ENCODE measurements at places on chromosomes 11 and 22. TPM values are rescaled to one million over a fixed set of nuclear protein-coding genes. Genes with fewer than 3 reads are reported as not detected.

DNA sequence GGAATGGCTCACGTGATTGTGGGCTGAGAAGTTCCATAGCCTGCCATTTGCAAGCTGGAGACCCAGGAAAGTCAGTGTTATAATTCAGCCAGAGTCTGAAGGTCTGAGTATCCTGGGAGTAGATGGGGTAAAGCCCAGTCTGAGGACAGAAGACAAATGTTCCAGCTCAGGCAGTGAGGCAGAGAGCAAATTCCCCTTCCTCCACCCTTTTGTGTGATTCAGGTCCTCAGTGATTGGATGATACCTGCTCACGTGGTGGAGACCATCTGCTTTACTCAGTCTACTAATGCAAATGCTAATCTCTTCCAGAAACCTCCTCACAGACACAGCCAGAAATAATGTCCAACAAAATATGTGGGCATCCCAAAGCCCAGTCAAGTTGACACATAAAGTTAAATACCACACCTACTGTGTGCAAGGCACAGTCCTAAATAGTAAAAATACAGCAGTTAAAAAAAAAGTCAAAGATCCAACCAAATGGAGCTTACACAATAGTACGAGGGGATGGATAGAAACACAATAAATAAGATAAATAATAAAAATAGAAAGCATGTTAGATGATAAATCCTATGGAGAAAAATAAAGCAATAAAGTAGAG lies 13.2 kb upstream of the APOL6 start:
- peaks cover 2% of the 10 kb centered on the region for H3K27me3 ChIP-seq
- H3K4me1 ChIP-seq: no peaks in the 10 kb centered on the region
- H3K4me3 ChIP-seq: no peak overlapping the region
- H3K27ac ChIP-seq: no peak overlapping the region

The SEPTIN3 gene
- polyA plus RNA-seq: 0.08 TPM

GRCh38 chr11:76410851-76411357 lies 29.8 kb downstream of the GVQW3 start:
- no peak overlapping the region for H3K4me3 ChIP-seq
- peaks cover 4% of the 10 kb centered on the region for H3K4me1 ChIP-seq
- DNase-seq: no peak
- no peaks in the 10 kb centered on the region for H3K36me3 ChIP-seq
- H3K27me3 ChIP-seq: peaks cover 8% of the 10 kb centered on the region
- no peak overlapping the region for H3K27ac ChIP-seq

- no peak overlapping the region for H3K4me3 ChIP-seq
- no peaks in the 10 kb centered on the region for H3K36me3 ChIP-seq
- peak; percentile 67 for DNase-seq
- H3K4me1 ChIP-seq: peaks cover 4% of the 10 kb centered on the region
Observed at GRCh38 chr11:122486793-122487495, 168.6 kb upstream of the UBASH3B start.

GRCh38 chr11:36300650-36301049 lies 4.6 kb downstream of the PRR5L start:
- peaks cover 2% of the 10 kb centered on the region for H3K27me3 ChIP-seq
- H3K4me1 ChIP-seq: no peaks in the 10 kb centered on the region
- DNase-seq: peak; percentile 25
- no peaks in the 10 kb centered on the region for H3K36me3 ChIP-seq
- H3K4me3 ChIP-seq: no peak overlapping the region
- H3K27ac ChIP-seq: no peak overlapping the region

The XKR3 gene
- polyA plus RNA-seq: not detected

The APOL6 gene
- polyA plus RNA-seq: 0.33 TPM

- H3K36me3 ChIP-seq: no peaks in the 10 kb centered on the region
- peaks cover 6% of the 10 kb centered on the region for H3K4me1 ChIP-seq
- DNase-seq: peak; percentile 78
- H3K27me3 ChIP-seq: peaks cover 37% of the 10 kb centered on the region
Observed at GRCh38 chr11:7571640-7572000, 57.8 kb downstream of the PPFIBP2 start.

The LRRC10B gene
- not detected for polyA plus RNA-seq

- no peak for DNase-seq
- H3K27ac ChIP-seq: no peak overlapping the region
- no peak overlapping the region for H3K4me3 ChIP-seq
- H3K4me1 ChIP-seq: no peaks in the 10 kb centered on the region
- no peaks in the 10 kb centered on the region for H3K36me3 ChIP-seq
Observed at GRCh38 chr11:70834984-70835560, 417.3 kb downstream of the SHANK2 start.

The SNX15 gene
- 15.5 TPM for polyA plus RNA-seq

DNA sequence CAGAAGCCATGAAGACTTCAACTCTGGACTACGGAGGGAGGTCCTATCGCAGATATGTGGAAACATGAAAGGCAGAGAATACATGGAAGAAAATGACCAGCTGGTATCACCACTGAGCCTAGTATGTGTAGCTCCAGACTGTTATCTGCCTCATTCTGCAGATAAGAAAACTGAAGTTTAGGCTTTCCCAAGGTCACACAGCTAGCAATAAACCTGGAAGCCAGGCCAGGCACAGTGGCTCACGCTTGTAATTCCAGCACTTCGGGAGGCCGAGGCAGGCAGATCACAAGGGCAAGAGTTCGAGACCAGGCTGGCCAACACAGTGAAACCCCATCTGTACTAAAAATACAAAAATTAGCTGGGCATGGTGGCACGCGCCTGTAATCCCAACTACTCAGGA lies 15.6 kb upstream of the VWCE start:
- no peaks in the 10 kb centered on the region for H3K4me1 ChIP-seq
- no peaks in the 10 kb centered on the region for H3K27me3 ChIP-seq
- no peak overlapping the region for H3K27ac ChIP-seq
- H3K36me3 ChIP-seq: peaks cover 46% of the 10 kb centered on the region
- H3K4me3 ChIP-seq: no peak overlapping the region

- no peak overlapping the region for H3K4me3 ChIP-seq
- no peaks in the 10 kb centered on the region for H3K4me1 ChIP-seq
- no peak for DNase-seq
- no peaks in the 10 kb centered on the region for H3K27me3 ChIP-seq
Observed at GRCh38 chr11:61139387-61139786, 21.8 kb downstream of the VPS37C start.

DNA sequence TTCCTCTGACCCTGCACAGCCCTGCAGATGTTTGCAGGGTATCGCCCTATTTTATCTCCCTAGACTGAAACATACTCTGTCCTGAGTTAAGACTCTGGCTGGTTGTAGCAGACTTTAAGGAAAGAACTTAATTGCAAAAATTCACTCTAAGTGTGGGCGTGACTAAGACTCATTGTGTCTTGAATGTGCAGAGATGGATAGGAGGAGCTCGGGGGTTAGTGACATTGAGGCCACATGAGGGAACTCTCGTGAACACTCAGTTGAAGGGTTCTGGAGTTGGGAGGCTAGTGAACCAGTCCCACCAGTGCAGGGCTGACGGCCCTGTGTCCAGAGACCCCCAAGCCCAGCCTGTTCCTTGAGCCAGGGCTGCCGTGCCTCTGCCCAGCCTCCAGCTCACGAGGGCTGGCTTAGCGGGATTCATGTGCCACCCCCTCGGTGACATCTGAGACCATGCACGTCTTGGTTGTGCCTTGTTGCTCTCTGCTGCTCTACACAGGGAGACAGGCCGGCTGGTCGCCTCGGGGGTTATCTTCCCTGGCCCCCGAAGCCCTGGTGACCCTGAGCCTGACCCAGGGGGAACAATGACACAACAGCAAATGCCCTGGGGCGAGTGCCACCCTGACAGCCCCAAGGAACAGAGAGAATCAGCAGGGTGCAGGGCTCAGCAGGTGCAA lies 11.4 kb upstream of the TBX1 start:
- H3K27me3 ChIP-seq: peaks cover 2% of the 10 kb centered on the region
- H3K4me1 ChIP-seq: peaks cover 9% of the 10 kb centered on the region
- H3K4me3 ChIP-seq: no peak overlapping the region

- no peaks in the 10 kb centered on the region for H3K36me3 ChIP-seq
- H3K4me3 ChIP-seq: no peak overlapping the region
- H3K27ac ChIP-seq: peak overlapping the region; percentile 65
- H3K4me1 ChIP-seq: peaks cover 30% of the 10 kb centered on the region
- no peaks in the 10 kb centered on the region for H3K27me3 ChIP-seq
- peak; percentile 80 for DNase-seq
Observed at GRCh38 chr11:117819096-117820040, 5.2 kb downstream of the FXYD2 start.

The CHADL gene
- polyA plus RNA-seq: 2.1 TPM

The GNAZ gene
- polyA plus RNA-seq: 0.45 TPM

GRCh38 chr11:126969865-126970479 lies 30.6 kb downstream of the KIRREL3 start:
- no peak for DNase-seq
- H3K4me3 ChIP-seq: no peak overlapping the region
- no peaks in the 10 kb centered on the region for H3K27me3 ChIP-seq

- H3K4me3 ChIP-seq: no peak overlapping the region
- H3K27ac ChIP-seq: no peak overlapping the region
- H3K36me3 ChIP-seq: peaks cover 8% of the 10 kb centered on the region
- H3K4me1 ChIP-seq: peaks cover 14% of the 10 kb centered on the region
- H3K27me3 ChIP-seq: no peaks in the 10 kb centered on the region
- DNase-seq: no peak
Observed at GRCh38 chr11:45209000-45209879, 62.8 kb downstream of the PRDM11 start.

- H3K36me3 ChIP-seq: no peaks in the 10 kb centered on the region
- H3K27ac ChIP-seq: no peak overlapping the region
- H3K4me1 ChIP-seq: peaks cover 29% of the 10 kb centered on the region
- DNase-seq: no peak
Observed at GRCh38 chr22:23243006-23243573, 62.8 kb downstream of the BCR start.

The PDGFB gene
- 179 TPM for polyA plus RNA-seq

DNA sequence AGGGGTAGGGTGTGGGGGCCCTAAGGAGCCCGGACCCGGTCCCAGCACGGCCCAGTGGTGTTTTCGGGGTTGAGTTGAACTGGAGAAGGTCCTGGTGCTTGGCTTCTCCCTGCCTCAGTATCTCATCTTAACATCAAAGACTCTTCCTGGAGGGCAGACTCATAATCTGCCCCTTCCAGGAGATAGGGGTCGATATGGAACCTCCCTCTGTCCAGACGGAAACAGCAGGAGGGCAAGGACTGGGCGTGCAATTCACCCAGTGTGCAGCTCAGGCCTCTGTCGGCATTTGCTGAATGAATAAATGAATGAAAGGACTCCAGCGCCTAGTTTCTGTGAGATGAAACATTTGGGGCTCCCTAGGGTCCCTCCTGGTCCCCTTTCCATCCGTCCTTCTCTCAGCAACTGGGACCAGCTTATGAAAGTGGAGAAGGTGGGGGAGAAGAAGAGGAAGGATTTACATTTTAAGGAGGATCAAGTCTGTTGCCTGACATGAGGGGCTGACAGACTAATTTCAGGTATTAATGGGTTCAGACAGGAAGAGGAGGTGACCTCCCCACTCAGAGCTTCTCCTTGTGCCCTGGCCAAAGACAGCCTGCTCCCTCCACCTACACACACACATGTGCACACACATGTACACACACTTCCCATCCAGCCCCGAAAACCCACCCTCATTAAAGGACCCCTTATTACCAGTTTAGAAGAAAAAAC lies 1.1 kb upstream of the SHISA8 start:
- peaks cover 11% of the 10 kb centered on the region for H3K4me1 ChIP-seq
- no peak for DNase-seq
- no peak overlapping the region for H3K4me3 ChIP-seq
- no peaks in the 10 kb centered on the region for H3K36me3 ChIP-seq

The BAIAP2L2 gene
- polyA plus RNA-seq: 0.43 TPM

DNA sequence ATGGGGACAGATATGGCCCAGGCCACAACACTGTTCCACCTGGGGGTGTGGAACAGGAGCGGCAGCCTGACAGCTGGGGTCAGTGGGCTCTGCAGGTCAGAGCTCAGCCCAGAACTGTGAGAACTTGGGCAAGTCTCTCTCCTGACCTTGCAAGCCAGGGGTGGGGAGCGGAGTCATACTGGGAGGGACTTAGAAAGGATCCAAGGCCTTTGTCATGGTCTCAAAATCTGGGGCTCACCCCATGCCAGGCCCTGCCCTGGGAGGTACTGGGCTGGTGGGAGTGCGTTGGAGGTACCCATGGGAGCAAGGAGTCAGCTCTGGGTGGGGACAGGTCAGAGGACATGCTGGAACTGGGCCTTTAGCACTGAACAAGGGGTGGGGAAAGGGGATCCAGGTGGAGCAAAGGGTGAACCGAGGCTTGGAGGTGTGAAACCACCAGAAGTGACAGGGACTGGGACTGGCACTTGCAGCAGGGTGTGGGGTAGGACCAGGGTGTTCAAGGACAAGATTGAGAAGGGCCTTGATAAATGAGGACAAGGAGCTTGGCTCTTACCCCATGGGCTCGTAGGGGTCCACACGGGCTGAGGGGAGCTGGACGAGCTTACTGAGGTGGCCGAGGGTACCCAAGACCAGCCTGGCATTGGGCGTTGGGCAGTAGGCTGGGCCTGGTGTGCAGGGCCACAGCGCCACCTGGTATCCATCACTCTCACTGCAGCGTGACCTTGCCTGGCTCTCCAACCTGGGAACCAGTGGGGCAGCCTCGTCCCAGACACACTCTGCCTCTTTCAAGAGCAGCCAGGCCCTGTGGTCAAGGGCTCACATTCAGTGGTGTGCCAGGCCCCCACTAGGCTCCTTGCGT lies 7.4 kb upstream of the PMM1 start:
- DNase-seq: peak; percentile 48
- peaks cover 3% of the 10 kb centered on the region for H3K36me3 ChIP-seq
- H3K27ac ChIP-seq: no peak overlapping the region
- peaks cover 15% of the 10 kb centered on the region for H3K4me1 ChIP-seq

- H3K36me3 ChIP-seq: no peaks in the 10 kb centered on the region
- H3K27ac ChIP-seq: no peak overlapping the region
- peaks cover 4% of the 10 kb centered on the region for H3K27me3 ChIP-seq
- no peak for DNase-seq
- no peaks in the 10 kb centered on the region for H3K4me1 ChIP-seq
Observed at GRCh38 chr22:27748349-27748748, 53.2 kb downstream of the MN1 start.

DNA sequence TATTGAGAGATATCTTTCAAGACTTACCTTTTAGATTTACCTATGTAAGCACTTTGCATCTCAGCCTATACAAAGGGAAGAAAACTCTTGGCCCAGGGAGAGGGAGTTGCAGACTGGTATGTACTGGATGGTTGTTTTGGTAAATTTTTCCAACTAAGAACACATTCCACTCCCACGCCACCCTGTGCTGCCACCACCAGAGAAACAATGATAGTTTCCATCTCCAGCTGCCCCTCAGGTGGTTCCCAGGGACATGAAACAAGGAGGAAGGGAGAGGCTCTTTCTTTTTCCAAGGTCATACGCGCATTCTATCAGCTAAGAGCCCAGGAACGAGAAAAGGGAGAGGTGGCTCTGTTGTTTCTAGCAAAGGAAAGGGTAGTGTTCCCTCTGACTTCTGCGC lies 34.4 kb downstream of the CCDC34 start:
- H3K36me3 ChIP-seq: no peaks in the 10 kb centered on the region
- no peak overlapping the region for H3K27ac ChIP-seq
- DNase-seq: no peak
- no peaks in the 10 kb centered on the region for H3K4me1 ChIP-seq
- H3K27me3 ChIP-seq: no peaks in the 10 kb centered on the region
- no peak overlapping the region for H3K4me3 ChIP-seq

The TRIM34 gene
- polyA plus RNA-seq: 14.6 TPM

DNA sequence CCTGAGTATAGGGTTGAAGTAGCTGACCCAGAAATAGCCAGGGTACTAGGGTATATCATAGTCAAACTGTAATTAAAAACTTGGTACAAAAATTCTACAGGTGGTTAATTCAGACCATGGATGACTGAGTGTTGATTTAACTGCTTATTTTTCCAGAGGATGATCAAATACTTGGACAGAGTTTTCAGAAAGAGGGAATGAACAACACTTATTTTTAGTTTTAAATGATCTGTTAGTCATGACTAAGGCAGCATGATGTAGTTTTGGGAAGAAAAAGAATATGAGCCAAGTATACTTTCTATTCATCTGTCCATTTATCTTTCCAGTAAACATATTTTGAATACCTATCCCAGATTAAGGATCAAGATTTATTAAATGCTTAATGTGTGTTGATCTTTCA lies 19.8 kb upstream of the CCDC89 start:
- no peak overlapping the region for H3K4me3 ChIP-seq
- no peak overlapping the region for H3K27ac ChIP-seq
- no peaks in the 10 kb centered on the region for H3K36me3 ChIP-seq

The SLC6A5 gene
- not detected for polyA plus RNA-seq

All from endothelial cell of umbilical vein (primary cell).